HFFc6 (cell line): ENCODE measurements at places on chromosomes 4 and X. TPM values are rescaled to one million over a fixed set of nuclear protein-coding genes. Genes with fewer than 3 reads are reported as not detected.

DNA sequence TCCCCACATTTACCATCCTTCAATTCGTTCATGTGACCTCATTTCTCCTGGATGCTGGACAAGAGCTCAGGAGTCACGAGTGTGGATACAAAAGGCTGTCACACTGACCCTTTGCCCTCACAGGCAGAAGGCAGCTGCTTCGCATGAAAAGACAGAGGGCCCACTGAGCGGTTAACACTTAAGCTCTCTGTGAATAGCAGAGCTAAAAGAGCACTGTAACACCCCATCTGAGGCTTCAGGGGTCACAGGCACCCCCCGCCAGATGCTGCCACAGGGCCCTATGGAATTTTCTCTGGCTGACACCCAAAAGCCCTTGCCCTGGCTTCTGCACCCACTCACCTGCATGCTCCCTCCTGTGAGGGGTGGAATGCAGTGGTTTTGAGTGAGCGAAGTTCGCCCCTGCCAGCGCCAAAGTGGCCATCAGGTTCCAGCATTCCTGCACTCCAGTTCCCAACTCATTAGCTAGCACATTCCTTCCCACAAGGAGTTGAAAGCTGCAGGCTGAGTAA is 360.9 kb downstream of the PPP3CA start:
- peaks cover 30% of the 10 kb centered on the region for H3K4me1 ChIP-seq
- H3K36me3 ChIP-seq, result no peaks in the 10 kb centered on the region
- H3K27me3 ChIP-seq, result peaks cover 7% of the 10 kb centered on the region; the same call in 1 of the 2 replicates
- H3K27ac ChIP-seq, result no peak overlapping the region
- DNase-seq, result no peak
- H3K4me3 ChIP-seq, result no peak overlapping the region

DNA sequence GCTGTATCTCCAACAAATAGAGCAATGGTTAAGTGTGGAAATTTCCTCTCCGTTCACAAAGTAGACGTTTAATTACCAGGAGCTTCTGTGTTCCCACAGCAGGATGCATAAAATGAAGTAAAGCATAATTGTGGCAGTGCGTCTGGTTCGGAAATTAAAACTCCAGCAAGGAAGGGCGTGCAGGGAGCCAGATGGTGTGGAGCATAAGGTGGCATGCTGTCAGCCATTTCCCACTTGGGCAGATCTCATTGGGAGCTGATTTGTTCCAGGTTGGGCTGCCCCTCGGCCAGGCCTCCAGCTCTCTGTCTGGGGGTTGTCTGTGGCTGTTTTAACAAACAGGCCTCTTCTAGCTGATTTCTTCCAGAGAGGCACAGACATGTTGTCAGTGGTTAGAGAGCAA is 182.1 kb upstream of the CLNK start:
- H3K4me3 ChIP-seq, result no peak overlapping the region
- no peak for DNase-seq
- no peaks in the 10 kb centered on the region for H3K4me1 ChIP-seq
- peaks cover 2% of the 10 kb centered on the region for H3K27me3 ChIP-seq

Gene LRIT3
- total RNA-seq, result not detected in 2 replicates

Gene FGF16
- total RNA-seq, result not detected in 3 replicates

DNA sequence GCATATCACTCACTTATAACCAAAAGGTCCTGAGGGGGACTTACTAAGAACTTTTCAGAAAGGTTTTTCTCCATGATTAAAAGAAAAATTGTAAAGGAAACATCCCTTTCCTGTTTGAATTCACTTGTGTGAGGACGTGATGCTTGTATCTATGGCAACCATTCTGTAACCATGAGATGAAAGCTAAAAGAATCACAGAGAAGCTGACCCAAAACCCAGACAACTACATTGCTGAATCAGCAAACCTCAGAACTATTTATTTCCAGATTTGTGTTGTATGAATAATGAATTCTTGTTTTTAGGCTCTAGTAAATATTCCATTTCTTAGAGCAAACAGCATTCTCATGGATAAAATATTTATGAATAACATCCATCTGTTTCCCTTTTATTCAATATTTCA is 91.2 kb downstream of the RCHY1 start:
- no peak overlapping the region for H3K4me3 ChIP-seq
- no peaks in the 10 kb centered on the region for H3K36me3 ChIP-seq
- peaks cover 2% of the 10 kb centered on the region for H3K27me3 ChIP-seq
- no peaks in the 10 kb centered on the region for H3K4me1 ChIP-seq

DNA sequence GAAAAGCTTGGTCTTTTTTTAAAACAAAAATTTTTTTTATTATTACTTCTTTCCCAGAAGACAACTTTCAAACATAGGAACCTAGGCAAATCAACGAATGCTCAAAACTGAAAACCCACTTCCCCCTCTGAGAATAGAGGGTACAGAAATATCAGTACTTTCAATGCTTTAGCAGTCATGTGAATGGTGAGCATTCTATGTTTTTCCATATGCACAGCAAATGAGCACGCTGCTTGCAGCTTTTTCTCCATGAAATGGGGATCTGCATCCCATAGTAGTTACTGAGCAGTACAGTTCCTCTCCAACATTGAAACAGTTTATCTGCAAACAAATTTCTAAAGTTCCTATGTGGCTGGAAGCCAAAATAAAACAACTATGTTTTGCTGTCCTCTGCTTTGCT is 108.4 kb upstream of the BMP2K start:
- no peak overlapping the region for H3K27ac ChIP-seq
- no peaks in the 10 kb centered on the region; the same call in 1 of the 2 replicates for H3K27me3 ChIP-seq
- H3K4me1 ChIP-seq, result peaks cover 13% of the 10 kb centered on the region
- no peak overlapping the region for H3K4me3 ChIP-seq

- no peaks in the 10 kb centered on the region for H3K36me3 ChIP-seq
- peak within 1 kb of the TSS; percentile 92 for H3K4me3 ChIP-seq
- H3K27ac ChIP-seq, result peak within 1 kb of the TSS; percentile 82
- no peaks in the 10 kb centered on the region; the same call in 1 of the 2 replicates for H3K27me3 ChIP-seq
- no peak for DNase-seq
- H3K4me1 ChIP-seq, result peaks cover 34% of the 10 kb centered on the region
Observed at GRCh38 chrX:119398974-119399771, at the start of gene SLC25A43. SLC25A43 (plus strand) TSS chrX:119399336; CDS start chrX:119399404, 68 bp downstream.

GRCh38 chr4:160129439-160129838 is 1026.6 kb downstream of the RAPGEF2 start:
- no peak overlapping the region for H3K27ac ChIP-seq
- DNase-seq, result no peak
- H3K36me3 ChIP-seq, result no peaks in the 10 kb centered on the region
- no peaks in the 10 kb centered on the region for H3K27me3 ChIP-seq
- H3K4me3 ChIP-seq, result no peak overlapping the region
- H3K4me1 ChIP-seq, result no peaks in the 10 kb centered on the region

Gene PFKFB1
- total RNA-seq, result not detected in 3 replicates

- no peaks in the 10 kb centered on the region for H3K27me3 ChIP-seq
- H3K4me1 ChIP-seq, result no peaks in the 10 kb centered on the region; the same call in 1 of the 2 replicates
- DNase-seq, result peak; percentile 19
- no peaks in the 10 kb centered on the region for H3K36me3 ChIP-seq
- H3K27ac ChIP-seq, result no peak overlapping the region
Observed at GRCh38 chrX:29397506-29397905, 810.3 kb downstream of the IL1RAPL1 start.

DNA sequence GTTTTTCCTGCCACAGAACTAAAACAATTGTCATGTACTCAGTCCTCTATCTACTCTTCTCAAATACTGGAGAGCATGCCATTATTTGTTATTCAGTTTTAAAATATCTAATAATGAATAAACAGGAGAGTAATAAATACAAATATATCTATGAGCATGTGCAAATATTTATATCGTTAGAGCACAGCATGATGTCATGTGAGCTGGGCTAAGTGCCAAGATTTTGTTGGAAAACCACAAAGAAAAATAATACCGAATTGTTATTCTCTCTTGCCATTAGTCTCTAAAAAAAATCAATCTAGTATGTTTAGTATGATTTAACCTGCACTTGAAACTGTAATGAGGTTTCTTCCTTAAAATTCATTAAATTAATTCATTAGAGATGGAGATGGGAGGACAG is 97.3 kb downstream of the DDX60 start:
- no peaks in the 10 kb centered on the region for H3K27me3 ChIP-seq
- H3K27ac ChIP-seq, result peak overlapping the region; percentile 47
- H3K4me3 ChIP-seq, result no peak overlapping the region
- DNase-seq, result peak; percentile 58

Gene FGF2
- 378 to 461 TPM (median 405 TPM) in 3 replicates for total RNA-seq

DNA sequence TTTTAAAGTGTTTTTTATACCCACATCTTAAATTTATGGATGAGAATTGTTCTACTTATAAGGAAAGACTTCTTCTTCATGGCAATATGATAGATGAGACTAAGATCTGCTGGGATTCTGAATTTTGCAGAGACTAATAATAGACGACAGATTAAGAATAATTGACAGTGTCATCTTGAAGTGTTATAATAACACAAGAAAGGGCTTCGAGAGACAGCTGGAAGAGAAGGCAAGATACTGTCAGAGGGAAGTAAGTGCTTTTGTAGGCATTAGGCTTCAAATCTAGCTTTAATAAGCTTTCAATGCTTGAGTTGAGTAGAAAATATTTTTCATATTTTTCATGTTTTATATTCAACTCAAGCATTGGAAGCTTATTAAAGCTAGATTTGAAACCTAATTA is 797.6 kb upstream of the PABPC4L start:
- no peaks in the 10 kb centered on the region for H3K36me3 ChIP-seq
- DNase-seq, result no peak
- no peaks in the 10 kb centered on the region for H3K27me3 ChIP-seq
- H3K4me1 ChIP-seq, result no peaks in the 10 kb centered on the region
- H3K27ac ChIP-seq, result no peak overlapping the region

- no peaks in the 10 kb centered on the region for H3K27me3 ChIP-seq
- no peak overlapping the region for H3K27ac ChIP-seq
Observed at GRCh38 chrX:2632533-2633504, 58.3 kb upstream of the CD99 start.

DNA sequence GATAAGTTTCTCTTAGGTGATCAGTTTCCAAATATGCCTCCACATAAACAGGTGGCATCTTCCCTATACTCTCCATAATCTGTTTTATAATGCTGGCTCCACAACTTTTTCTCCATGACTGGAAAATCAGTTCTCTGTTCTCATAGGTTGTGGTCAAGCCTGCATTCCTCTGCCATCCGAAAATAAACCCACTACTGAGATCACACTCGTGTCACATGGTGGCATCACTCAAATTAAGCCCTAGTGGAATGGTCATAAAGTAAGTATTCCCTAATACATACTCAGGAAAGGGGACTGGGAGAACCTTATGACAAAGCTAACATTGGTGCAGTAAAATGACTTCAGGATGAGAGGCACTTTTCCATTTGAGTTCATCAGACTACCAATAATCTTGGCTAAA is 37.6 kb downstream of the MAGED4B start:
- H3K4me1 ChIP-seq, result no peaks in the 10 kb centered on the region
- H3K4me3 ChIP-seq, result no peak overlapping the region
- H3K27ac ChIP-seq, result no peak overlapping the region
- no peaks in the 10 kb centered on the region; the same call in 1 of the 2 replicates for H3K27me3 ChIP-seq
- DNase-seq, result no peak
- no peaks in the 10 kb centered on the region for H3K36me3 ChIP-seq

GRCh38 chr4:6493658-6494304 is 21.4 kb upstream of the PPP2R2C start:
- H3K27ac ChIP-seq, result 0 out of 2 replicates have a peak overlapping the region, but pooled peaks have one; percentile 16
- peak; percentile 29 for DNase-seq
- H3K4me3 ChIP-seq, result peak overlapping the region; percentile 19; the same call in 1 of the 2 replicates
- H3K36me3 ChIP-seq, result no peaks in the 10 kb centered on the region

Gene BCORL1
- 13.4 to 18.3 TPM (median 13.9 TPM) in 3 replicates for total RNA-seq

DNA sequence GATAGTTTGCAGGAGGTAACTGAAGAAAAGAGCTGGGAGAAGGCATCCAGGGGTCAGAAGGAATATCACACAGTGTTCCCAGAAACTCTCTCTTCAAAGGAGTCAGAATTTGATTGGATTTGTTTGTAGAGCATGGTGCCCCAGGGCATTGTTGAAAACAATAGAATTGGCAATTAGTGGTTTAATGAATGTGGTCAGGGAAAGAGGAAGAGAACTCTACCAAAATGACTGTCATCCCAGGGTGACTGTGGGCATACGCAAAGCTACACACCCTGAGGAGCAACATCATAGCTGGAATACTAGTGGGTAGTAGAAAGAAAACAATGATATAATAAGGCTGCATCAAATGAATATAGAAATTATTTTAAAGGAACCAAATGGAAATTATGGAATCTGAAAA is 21.5 kb downstream of the TNIP2 start:
- DNase-seq, result no peak
- H3K27me3 ChIP-seq, result peaks cover 5% of the 10 kb centered on the region; the same call in 1 of the 2 replicates
- peaks cover 11% of the 10 kb centered on the region; the same call in 1 of the 2 replicates for H3K4me1 ChIP-seq
- no peak overlapping the region for H3K4me3 ChIP-seq
- peaks cover 46% of the 10 kb centered on the region for H3K36me3 ChIP-seq

Gene SCRG1
- not detected in 3 replicates for total RNA-seq

GRCh38 chrX:72735561-72735960 is 21.5 kb upstream of the PHKA1 start:
- H3K4me3 ChIP-seq, result no peak overlapping the region
- no peak overlapping the region for H3K27ac ChIP-seq
- DNase-seq, result no peak
- no peaks in the 10 kb centered on the region for H3K4me1 ChIP-seq

Gene RAB39B
- total RNA-seq, result 0.07 to 0.19 TPM (median 0.16 TPM) in 3 replicates

DNA sequence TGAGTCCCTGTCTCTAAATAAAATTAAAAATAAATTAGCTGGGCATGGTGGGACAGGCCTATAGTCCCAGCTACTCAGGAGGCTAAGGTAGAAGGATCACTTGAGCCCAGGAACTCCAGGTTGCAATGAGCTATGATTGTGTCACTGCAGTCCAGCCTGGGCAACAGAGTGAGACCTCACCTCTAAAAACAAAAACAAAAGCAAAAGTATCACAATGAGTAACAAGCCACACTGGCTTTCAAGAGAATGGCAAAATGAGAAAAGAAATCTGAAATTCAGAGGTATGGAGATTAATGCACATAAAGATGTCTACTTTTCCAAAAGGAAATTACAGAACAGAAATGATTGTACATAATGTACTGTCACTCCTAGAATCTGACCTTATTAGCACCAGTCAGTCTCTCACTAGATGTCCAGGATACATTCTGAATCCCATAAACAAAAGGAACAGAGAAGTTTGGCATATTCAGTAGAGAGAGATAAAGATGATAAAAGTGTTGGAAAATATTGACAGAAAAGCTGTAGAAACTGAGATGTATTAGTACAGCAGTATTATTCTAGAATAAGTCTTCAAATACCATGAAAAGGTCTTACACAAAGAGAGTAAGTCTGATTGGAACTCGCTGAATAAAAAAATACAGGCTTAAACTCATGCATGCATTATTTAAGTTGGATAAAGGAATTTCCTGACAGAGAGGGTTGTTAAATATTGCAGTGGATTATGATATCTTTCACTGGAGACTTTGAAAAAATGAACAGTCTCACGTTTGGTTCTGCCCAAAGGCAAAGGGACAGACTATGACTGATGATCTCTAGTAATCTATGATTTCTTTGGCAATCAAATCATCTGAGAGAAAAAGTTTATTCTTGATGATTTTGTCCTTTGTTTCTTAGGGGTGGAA is 102.5 kb downstream of the SH3RF1 start:
- DNase-seq, result no peak
- peaks cover 50% of the 10 kb centered on the region for H3K36me3 ChIP-seq
- H3K4me3 ChIP-seq, result no peak overlapping the region

GRCh38 chr4:167903291-167903721 is 189.0 kb upstream of the ANXA10 start:
- DNase-seq, result peak; percentile 54
- H3K27me3 ChIP-seq, result peaks cover 1% of the 10 kb centered on the region; the same call in 1 of the 2 replicates
- H3K4me3 ChIP-seq, result peak overlapping the region; percentile 84
- H3K27ac ChIP-seq, result peak overlapping the region; percentile 94
- peaks cover 74% of the 10 kb centered on the region for H3K4me1 ChIP-seq
- H3K36me3 ChIP-seq, result peaks cover 8% of the 10 kb centered on the region

GRCh38 chrX:87517571-87518141 is at the start of gene KLHL4:
KLHL4 (plus strand) TSS chrX:87517802; CDS start chrX:87517894, 92 bp downstream.
- DNase-seq, result no peak
- no peak within 1 kb of the TSS for H3K27ac ChIP-seq
- H3K4me1 ChIP-seq, result no peaks in the 10 kb centered on the region
- no peak within 1 kb of the TSS for H3K4me3 ChIP-seq
- no peaks in the 10 kb centered on the region for H3K27me3 ChIP-seq
- H3K36me3 ChIP-seq, result no peaks in the 10 kb centered on the region

Gene TBC1D19
- 9.5 to 13.5 TPM (median 13.0 TPM) in 3 replicates for total RNA-seq

Gene CFP
- total RNA-seq, result 0.13 to 0.28 TPM in 2 of 3 replicates, not detected in the other
